ENCODE measurements at places on chromosomes 16 and 17.

GRCh38 chr16:18018376-18018775 is 318.2 kb downstream of the NPIPA8 start:
- DNase-seq, result no peak

DNA sequence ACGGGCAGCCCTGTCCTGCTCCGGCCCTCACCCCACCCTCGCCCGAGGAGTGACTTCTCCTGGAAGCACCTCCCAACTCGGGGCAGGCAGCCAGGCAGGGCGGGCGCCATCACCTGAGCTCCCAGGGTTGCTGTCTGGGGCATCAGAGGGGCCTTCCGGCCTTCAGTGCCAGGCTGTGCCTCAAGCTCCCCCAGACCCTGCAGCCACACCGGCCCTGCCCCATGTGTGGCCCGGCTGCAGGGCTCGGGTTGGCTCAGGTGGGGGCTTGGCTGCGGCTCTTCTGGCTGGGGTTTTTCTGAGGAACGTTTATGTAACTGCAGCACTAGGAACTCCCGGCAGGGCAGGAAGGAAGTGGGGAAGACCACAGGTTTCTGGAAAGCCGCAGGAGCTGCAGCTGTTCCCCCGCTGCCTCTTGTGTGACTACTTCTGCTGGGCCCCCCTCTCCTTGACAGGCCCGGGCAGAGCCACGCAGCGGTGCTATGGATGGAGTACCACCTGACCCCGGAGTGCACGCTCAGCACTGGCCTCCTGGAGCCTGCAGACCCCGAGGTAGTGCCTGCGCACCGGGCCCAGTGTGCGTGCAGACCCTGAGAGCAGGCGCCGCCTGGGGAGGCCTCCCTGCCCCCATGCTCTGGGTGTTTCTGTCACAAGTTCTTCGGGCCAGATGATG is 45.6 kb downstream of the PRMT7 start:
- DNase-seq, result peak; percentile 71

DNA sequence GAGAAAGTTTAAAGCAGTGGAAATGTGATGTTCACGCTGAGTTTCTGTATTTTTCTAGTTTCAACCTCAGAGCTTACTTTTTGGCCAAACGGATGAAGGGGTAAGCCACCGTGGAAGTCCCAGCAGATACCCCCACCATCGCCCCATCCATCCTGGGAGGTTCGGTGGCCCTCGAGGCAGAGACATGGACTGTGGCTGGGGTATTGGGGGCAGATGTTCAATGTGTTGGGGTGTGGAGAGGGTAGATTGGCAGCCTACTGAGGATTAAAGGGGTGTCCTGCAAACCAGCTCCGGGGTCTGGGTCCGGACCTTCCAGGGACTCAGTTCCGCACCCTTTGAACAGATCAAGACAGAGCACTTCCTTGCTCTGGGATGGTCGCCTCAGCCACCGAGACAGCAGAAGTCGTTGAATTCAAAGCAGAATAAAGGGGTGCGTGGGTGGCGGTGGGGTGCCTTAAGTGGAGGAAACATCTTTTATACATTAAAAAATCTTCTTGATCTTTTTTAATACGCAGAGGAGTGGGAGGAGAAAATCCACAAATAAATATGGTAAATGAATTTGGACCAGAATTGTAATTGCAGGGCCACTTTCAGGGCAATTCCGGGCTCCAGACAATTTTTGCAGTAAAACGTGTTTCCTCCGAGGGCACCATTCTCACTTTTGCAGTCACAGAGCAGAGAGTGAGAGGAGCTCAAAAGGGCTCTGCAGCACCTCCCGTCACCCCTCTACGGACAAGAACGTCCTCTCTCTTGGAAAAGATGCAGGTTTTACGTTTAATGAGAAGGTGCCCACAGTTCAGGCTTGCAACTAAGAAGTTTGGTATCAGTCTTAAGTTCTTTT is 8.2 kb upstream of the CBX8 start:
- DNase-seq, result no peak

DNA sequence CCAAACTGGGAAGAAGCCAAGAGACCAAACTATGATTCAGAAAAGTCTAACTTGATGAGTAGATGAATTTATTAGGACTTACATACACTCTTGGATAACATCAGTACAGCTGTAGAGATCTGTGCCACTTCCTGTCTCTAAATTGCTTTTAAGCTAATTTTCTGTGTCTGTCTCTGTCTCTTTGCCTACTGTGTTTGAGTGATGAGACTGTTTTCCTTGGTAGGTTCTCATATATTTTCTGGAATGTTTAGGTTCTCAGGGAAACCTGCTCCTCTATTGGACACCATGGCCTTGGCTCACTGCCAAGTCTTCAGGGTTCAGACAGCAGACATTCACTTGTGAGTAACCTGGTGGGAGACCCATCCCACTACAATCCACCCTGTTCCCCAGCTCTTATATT is 103.5 kb upstream of the KIF2B start:
- DNase-seq, result no peak

DNA sequence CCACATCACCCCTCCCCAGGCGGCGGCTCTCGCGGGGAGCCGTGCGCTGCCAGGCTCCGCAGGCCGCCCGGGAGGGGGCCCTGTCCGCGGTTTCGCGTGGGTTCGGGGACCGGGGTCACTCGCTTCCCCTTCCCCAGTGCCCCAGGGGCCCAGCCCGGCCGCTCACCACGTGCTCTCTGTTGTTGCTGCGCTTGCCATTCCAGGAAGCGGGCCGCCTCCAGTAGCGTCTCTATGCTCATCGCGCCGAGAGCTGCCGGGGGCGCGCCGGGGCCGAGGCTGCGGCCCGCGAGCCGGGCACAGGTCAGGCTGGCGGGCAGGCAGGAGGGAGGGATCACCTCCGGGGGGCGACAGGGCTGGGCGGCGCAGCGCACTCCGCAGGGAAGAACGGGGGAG is 390 bp downstream of the MNT start:
- DNase-seq, result peak; percentile 41

DNA sequence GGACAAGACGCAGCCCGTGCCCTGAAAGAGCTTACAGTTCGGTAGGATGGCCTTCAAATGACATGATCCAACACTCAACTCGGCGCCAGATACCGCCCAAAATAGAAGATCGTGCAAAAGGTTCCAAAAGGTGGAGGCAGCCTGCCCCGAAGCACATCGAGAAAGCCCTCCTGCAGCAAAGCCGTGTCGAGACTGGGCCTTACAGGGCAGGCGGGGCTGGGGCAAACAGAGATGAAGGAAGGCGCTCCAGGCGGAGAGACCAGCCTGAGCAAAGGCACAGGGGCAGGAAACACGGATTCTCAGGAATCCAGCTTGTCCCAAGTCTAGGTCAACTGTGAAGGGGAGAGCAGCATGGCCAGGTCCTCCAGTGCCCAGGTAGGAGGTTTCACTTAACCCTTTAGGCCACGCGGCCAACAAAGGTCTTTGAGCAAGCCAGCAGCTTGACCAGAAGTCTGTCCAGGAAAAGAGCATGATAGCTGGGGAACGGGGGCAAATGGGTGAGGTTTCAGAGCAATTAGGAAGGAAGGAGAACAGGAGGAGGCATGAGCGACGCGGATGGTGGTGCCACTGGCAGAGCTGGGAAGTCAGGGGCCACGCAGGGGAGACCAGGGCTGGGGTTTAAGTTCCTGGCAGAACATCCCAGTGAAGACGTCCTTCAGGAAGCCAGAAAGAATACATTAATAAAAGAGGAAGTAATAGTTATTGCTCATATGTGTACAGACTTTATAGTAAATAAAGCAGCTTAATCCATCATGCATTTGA is 21.2 kb upstream of the EIF1 start:
- no peak for DNase-seq

DNA sequence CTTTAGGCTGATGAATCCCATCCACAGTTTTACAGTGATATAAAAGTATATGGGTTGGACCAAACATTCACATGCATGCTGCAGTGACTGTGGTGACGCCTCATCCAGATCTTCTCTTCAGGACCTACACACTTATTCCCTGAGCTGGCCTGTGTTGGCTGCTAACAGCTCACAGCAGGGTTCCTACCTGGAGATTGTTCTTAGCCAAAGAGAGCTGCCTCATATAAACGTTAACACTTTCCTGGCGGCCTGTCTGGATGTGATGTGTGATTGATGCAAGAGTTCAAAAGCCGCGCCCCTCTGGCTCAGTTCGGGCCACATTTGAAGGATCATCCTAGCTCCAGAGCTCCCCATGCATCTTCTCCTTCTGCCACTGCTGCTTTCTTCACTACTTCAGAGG is 93.0 kb upstream of the NETO2 start:
- DNase-seq, result no peak

DNA sequence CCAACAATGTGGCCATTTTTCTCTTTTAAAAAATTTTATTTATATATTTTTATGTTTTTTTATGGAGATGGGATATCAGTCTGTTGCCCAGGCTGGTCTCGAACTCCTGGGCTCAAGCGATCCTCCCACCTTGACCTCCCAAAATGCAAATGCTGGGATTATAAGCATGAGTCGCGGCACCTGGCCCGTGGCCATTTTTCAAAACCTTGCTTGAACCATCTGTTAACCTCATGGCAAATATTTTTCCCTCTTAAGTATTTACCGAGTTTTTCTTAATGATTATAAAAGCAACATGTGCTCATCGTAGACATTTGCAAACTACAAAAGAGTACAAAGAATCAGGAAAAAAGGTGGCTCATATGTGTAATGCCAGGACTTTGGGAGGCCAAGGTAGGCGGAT is 127.6 kb downstream of the ABCC6 start:
- no peak for DNase-seq

GRCh38 chr16:35506018-35506897 is 2046.8 kb downstream of the TP53TG3F start:
- DNase-seq, result no peak

DNA sequence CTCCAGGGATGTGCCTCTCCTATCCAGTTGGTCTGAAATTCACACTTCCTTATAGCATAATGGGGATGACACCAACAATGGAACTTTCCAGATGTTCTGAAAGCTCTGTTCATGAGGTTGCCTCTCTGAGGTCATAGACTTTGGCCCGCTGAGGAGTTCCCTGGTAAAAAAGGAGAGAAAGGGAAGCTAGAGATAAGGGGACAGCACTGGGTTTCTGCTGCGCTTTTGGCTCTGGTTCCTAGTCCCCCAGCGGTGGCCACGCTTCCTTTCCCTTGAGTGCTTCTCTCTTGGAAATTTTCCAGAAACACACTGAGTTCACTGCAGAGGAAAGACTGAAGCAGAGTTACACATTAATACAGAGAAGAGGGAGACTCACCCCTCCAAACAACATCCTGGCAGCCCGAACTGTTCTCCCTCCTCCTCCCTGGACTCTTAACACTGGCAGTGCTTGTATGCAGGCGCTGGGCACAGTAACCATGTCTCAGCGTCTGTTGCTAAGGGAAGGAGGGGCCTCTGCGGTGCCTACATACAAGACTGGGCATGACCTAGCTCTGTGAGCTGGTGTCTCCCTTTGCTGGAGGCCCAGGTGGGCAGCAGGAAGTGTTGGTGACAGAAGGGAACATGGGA is at the start of gene DNAH3:
TSS of gene DNAH3 (minus strand) at position 472 of the 627 bp plus-strand sequence. CDS start 527 bp downstream, outside the sequence.
- DNase-seq, result no peak

- DNase-seq, result no peak
Measured at GRCh38 chr16:49560004-49560830, 186.6 kb downstream of the C16orf78 start.

DNA sequence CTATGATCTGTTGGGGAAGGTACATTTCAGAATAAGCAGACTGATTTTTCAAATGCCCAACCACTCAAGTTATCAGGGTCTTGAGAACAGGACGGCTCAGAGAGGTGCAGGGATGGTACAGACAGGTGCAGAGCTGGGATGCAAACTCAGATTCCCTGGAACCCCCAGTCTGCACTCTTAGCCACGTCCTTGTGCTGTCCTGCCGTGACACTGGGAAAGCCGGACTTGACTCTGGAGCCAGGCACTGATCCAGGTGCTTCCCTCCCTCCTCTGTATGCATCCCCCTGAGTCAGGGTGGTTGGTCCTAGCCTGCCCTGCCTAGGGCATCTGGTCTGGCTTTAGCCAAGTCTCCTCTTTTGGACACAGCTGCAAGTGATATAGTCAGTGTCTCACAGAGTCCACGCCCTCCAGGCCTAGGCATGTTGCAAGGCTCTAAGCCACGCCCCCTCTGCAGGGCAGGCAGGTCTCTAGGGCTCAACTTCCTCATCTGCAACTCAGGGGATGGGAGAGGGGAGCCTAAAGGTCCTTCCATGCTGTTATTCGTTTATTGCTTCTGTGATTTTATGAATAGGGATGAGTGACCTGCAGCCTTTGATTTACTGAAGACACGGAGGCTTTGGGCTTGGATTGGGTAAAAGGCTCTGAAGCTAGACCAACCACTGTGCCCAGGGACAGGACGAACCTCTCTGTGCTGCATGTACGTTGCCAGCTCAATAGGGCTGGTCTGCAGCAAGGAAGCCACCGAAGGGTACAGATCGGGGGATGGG is 97.3 kb downstream of the SDK2 start:
- DNase-seq, result peak; percentile 5

DNA sequence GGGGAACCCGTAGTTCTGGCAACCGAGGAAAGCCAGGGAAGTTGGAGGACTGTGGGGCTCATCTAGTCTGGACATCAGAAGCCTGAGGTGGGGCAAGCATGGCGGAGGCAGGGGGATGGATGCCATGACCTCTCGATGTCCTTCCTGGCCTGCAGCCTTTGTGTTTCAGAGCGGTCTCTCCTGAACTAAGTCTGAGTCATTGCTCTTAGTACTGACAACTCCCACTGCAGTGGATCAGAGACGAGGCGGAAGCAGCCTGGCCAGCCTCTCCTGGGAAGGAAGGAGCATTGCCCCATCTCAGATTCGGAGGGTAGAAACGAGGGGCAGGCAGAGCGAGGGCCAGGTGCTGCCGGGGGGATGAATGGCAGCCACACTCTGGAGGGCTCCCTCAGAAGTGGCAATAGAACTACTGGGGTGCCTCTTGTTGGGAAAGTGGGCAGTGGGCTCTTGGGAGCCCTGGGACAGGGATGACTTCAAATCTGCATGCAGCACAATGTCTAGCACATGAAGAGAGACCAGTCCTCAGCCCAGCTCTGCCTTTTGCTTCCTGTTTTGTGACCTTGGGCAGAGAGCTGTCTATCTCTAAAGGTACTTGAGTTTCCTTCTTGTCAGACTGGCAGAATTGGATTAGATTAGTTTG is 3.6 kb upstream of the STAC2 start:
- no peak for DNase-seq

Measured in CD4-positive, alpha-beta T cell treated with Interleukin-4 for 4 hours (primary cell).